ENCODE measurements at places on chromosomes 7 and 10.

- no peak for DNase-seq
Observed at GRCh38 chr7:115052706-115053105, 130.8 kb downstream of the MDFIC start.

DNA sequence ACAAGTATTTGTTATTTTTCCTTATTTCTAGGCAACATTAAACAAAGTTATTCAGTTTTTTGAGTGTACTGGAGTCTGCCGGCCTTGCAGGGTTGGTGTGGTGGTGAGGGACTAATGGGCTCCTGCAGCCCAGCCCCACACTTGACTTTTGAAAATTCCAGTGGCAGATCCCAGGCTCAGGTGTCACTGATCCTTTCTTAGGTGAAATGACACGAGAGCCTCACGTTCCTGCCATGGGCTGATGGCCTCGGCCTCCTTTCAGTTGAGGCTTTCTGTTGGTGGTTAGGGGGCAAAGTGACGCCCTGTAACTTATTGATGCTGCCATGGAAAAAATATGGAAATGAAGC is 117.9 kb downstream of the NKX6-2 start:
- DNase-seq = no peak

- DNase-seq = no peak
Observed at GRCh38 chr10:8424555-8425211, 370.2 kb downstream of the GATA3 start.

- DNase-seq = no peak
Observed at GRCh38 chr10:100811261-100811660, 65.9 kb downstream of the PAX2 start.

DNA sequence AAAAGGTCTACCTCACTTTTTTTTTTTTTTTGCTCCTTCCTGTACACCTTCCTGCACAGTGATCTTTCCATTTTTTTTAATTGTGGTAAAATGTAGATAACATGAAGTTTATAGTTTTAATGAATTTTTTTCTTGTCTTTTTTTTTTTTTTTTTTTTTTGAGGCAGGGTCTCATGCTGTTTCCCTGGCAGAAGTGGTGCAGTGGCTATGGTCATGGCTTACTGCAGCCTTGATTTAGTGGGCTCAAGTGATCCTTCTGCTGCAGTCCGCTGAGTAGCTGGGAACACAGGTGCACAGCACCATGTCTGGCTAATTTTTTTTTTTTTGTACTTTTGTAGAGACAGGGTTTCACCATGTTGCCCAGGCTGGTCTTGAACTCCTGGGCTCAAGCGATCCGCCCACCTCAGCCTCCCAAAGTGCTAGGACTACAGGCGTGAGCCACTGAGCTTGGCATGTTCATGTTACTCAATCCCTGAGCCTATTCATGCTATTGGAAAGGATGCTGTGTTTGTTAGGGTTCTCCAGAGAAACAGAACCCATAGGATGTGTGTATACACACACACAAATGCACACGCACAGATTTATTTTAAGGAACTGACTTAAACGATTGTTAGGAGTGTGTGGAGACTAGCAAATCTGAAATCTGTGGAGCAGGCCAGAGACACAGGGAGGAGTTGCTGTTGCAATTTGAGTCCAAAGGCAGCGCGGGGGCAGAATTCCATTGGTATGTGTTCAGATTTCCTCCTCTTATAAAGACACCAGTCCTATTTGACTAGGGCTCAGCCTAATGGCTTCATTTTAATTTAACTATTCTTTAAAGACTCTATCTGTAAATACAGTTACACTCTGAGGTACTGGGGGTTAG is 29.1 kb downstream of the GALNT11 start:
- no peak for DNase-seq
